Sciatic nerve (tissue), 2 donors: ENCODE measurements at places on chromosomes 6 and 20.

- no peak for DNase-seq
Observed at GRCh38 chr20:33694639-33695012, 8.4 kb upstream of the E2F1 start.

DNA sequence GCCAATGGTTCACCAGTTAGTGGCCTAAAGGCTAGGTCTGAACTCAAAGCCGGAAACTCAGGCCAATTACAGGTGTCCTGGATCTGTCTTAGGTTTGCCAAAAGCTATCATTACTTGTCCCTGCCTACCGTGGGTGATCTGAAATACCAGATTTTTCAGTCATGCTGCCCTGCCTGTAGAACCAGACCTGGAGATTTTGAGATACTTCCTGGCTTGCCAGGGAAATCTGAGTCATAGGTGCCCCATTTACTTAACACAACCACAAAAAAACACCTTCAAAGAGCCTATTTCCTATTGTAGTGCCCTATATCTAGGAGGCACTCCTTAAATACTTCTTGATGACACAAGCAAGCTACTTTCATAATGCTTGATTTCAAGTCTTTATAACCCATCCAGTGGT, 13.9 kb upstream of the RANBP9 start:
- DNase-seq: no peak

DNA sequence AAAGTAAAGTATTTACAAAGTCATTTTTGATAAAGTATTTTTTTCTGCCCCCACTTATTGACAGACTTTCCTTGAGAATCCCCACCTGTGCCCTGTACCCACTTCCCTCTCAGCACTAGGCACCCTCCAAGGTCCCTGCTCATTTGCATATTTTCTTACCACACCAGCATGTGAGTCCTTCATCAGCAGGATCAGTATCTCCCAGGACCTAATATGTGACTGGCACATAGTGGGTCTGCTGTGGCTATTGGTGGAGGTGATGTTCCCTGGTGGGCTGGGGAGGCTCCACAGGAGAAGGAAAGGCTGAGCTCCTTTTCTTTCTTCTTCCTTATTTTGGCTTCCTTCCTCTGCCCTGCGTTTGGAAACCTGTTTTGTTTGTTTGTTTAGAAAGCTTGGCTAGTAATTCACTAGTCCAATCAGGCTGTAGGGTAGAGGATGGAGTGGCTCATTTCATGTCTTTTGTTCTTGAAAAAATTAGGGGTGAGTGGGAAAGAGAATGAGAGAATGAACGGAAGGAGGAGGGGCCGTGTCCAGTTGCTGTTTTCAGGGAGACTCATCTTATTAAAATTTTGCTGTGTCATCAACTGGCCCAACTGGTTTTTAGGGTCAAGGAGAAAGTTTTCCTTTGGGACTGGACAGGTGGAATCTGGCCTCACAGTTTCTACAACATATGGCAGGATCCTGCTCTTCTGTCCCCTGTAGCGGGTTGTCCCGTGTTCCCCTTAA, 2.8 kb upstream of the RNF24 start:
- DNase-seq: no peak

GRCh38 chr20:10662661-10663458, 10.9 kb downstream of the JAG1 start:
- DNase-seq: peak; percentile 60

- no peak for DNase-seq
Observed at GRCh38 chr20:35910254-35910653, 44.0 kb downstream of the SCAND1 start.

- DNase-seq: no peak
Observed at GRCh38 chr20:40232273-40232672, 456.8 kb downstream of the MAFB start.

GRCh38 chr6:159092631-159093030, 47.8 kb upstream of the TAGAP start:
- no peak for DNase-seq

GRCh38 chr6:105318660-105319059, 84.2 kb downstream of the PREP start:
- no peak for DNase-seq

- DNase-seq: no peak
Observed at GRCh38 chr6:152595499-152595898, 41.7 kb downstream of the SYNE1 start.

- no peak for DNase-seq
Observed at GRCh38 chr6:104680539-104680938, 179.2 kb downstream of the HACE1 start.

GRCh38 chr20:561437-562231, 18.0 kb upstream of the CSNK2A1 start:
- DNase-seq: peak; percentile 66

- no peak for DNase-seq
Observed at GRCh38 chr6:2556761-2557160, 194.0 kb downstream of the MYLK4 start.

- DNase-seq: no peak
Observed at GRCh38 chr6:86537292-86537861, 400.0 kb upstream of the HTR1E start.

DNA sequence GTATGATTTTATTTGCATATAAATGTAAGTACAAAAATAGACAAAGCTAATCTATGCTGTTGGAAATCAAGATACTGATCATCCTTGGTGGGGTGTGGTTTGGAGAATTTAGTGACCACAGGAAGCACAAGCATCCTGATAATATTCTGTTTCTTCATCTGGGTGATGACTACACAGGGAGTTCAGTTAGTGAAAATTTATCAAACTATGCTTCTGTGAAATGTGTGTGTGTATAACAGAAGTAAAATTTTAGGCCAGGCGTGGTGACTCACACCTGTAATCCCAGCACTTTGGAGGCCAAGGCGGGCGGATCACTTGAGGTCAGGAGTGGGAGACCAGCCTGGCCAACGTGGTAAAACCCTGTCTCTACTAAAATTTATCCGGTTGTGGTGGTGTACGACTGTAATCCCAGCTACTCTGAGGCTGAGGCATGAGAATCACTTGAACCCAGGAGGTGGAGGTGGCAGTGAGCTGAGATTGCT, 20.6 kb downstream of the ENPP3 start:
- no peak for DNase-seq

DNA sequence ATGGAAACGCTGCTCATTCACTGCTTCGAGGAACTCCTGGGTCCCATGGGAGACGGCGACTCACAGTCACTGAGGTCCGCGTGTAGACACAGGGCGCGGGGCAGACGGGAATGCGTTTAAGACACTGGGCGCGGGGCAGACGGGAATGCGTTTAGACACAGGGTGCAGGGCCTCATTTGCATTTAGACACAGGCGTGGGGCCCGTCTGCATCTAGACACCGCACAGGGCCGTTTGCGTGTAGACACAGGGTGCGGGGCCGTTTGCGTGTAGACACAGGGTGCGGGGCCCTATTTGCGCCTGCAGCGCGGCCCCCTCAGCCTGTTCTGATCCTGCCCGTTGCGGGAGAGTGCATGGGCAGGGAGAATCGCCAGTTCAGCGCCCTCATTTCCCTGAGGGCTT, 10.4 kb downstream of the DACT2 start:
- DNase-seq: no peak

- DNase-seq: no peak
Observed at GRCh38 chr20:24873025-24873620, 75.9 kb upstream of the CST7 start.

- no peak for DNase-seq
Observed at GRCh38 chr6:138681627-138682026, 91.9 kb upstream of the CCDC28A start.
